ENCODE measurements at places on chromosomes 3 and 15. TPM values are rescaled to one million over a fixed set of nuclear protein-coding genes. Genes with fewer than 3 reads are reported as not detected.

The GRIP2 gene
- total RNA-seq, result not detected

The RLBP1 gene
- not detected for total RNA-seq

The PROS1 gene
- 7.4 TPM for total RNA-seq

The RNF123 gene
- total RNA-seq, result 45.1 TPM

The SKOR1 gene
- total RNA-seq, result 2.7 TPM

The ZNF502 gene
- total RNA-seq, result 2.2 TPM

The PSTPIP1 gene
- 115 TPM for total RNA-seq

- no peak for DNase-seq
Observed at GRCh38 chr3:128182656-128183055, 29.4 kb downstream of the EEFSEC start.

- no peak for DNase-seq
Observed at GRCh38 chr15:63640146-63640545, 43.0 kb downstream of the FBXL22 start.

DNA sequence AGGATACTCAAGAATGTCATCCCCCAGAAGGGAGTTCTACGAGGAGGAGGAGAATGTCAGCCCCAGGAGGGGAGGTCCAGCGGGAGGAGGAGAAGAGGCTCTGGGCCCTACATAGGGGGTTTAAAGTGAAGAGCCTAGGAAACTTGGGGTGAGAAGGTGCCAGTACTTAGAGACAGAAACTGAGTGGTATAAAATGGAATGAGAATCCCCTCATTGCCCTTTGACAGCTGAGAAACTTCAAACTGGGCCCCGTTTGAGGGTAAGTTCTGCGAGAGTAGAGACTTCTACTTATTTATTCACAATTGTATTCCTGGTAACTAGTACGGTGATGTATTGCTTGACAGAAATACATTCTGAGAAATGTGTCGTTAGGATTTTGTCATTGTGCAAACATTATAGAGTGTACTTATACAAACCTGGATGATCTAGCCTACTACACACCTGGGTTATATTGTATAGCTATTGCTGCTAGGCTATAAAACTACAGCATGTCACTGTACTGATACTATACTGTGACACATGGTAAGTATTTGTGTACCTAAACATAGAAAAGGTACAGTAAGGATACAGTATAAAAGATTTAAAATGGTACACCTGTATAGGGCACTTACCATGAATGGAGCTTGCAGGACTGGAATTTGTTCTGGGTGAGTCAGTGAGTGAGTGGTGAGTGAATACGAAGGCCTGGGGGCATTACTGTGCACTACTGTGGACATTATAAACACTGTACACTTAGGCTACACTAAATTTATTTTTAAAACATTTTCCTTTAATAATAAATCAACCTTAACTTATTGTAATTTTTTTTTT lies 62.0 kb downstream of the TSC22D2 start:
- DNase-seq, result no peak

DNA sequence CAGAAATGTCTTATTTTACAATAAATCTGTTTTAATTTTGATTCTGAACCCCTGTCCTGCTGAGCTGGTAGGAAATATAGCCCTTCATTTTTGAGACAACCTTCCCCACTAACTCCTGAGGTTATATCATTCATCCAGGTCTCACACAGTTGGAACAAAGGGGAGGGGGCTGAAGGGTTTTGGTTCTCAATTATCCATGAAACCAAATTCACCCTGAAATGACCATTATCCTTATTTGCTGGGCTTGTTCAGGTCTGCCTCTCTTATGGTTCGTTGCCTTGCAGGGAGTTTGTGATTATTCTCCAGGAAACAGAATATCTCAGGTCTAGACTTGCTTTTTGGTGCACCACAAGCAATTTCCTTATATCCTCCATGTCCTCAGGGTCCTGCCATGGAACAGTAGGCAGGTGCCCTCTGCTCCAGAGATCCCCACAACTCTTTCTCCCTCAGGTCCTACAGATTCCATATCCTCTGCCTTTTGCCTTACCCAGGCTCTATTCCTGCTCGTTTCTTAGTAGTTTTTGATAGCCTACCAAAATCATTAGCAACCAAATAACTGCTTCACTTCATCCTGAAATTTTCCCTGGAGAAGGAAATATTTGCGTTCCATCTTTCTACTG lies 94.4 kb downstream of the TGFBR2 start:
- no peak for DNase-seq

- DNase-seq, result no peak
Observed at GRCh38 chr15:63086947-63087346, 34.7 kb upstream of the LACTB start.

DNA sequence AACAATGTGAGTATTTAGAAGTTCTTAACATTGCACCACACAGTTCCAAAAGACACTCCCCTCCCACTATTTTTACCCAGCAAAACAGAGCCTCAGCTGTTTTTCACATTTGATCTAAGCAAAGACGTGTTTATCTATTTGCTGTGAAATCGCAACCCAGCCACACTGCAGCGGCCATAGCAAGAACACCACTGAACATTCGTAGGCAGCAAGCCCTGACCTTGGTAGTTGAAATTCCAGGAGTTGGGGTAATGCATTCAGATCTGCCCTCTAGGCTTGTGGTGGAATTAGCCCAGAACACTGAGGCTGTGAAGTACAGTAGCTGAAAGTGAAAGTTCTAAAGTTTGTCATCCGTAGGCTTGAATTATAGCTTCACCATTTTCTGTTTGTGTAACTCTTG lies 17.1 kb upstream of the SLC24A5 start:
- no peak for DNase-seq

DNA sequence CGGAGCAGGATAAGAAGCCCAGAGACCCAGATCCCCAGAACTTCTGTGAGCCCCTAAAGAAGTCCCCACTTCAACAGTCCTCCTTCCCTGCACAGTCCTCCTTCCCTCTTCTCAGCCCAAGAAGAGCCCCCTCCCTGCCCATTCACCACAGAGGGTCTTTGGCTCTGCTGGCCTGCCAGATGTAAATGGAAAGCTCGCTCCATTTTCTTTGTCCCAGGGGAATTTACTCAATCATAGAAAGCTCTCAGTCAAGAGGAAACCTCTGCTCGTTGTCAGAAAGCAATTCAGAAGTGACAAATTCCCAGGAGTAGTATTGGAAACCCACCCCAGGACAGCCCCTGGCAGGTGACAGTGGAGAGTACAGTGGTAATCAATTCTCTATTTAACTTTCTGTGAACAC lies 105.5 kb upstream of the SMAD3 start:
- DNase-seq, result no peak

DNA sequence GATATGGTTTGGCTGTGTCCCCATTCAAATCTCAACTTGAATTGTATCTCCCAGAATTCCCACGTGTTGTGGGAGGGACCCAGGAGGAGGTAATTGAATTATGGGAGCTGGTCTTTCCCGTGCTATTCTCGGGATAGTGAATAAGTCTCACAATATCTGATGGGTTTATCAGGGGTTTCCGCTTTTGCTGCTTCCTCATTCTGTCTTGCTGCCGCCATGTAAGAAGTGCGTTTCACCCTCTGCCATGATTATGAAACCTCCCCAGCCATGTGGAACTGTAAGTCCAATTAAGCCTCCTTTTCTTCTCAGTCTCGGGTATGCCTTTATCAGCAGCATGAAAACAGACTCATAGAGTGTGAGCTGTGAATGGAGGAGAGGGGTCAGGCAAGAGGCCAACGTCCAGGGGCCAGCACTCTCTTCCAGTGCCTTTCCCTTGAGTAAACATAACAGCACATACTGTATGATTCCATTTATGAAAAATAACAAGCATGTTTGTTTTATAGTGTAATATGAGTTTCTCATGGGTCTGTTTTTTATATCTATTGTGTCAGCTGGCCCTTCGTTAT lies 16.3 kb upstream of the LCTL start:
- DNase-seq, result no peak

DNA sequence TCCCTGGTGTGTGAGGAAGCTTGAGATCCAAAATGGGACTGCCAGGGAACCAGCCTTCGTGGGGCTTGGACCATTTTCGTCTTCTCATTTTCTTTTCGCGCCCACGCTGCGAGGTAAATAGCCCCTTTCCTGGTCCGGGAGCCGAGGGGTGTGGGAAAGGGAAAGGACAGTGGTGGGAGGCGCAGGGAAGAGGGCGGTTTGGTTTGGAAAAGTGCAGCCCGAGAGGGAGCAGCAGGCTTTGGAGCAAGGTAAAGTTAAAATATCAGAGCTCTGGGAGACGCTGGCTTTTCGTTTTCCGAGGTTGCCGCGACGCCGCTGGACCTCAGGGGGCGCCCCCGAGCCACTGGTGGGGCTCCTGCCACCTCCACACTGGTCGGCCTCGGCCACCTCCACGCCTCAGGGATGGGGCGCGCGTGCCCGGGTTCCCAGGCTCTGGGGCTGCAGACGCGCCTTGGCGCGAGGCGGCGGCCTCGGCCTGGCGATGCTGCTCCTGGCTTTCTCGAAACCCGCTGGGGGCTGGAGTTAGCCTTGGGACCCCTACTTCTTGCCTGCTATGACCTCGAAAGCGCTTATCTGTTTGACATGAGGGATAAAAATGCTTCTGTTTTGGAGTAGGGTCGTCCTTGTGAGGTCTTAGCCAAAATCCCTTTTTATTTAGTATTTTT lies 3.2 kb downstream of the PTPRG start:
- no peak for DNase-seq

DNA sequence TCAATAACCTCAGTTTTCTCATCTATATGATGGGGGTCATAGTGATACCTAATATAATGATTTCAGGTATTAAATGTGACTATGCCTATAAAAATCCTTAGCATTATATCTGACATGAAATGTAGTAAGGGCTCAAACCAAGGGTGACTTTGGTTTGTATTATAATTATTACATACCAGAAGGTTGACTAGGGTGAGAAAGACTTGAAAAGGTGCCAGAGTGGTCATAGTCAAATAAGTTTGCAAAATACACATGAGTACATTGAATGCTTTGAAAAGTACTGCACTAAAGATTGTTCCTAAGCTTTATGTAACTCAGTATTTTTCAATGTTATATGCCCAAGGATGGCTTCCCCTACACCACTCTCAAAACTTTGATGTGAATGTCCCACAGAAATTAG lies 297.2 kb downstream of the ARPP21 start:
- no peak for DNase-seq

DNA sequence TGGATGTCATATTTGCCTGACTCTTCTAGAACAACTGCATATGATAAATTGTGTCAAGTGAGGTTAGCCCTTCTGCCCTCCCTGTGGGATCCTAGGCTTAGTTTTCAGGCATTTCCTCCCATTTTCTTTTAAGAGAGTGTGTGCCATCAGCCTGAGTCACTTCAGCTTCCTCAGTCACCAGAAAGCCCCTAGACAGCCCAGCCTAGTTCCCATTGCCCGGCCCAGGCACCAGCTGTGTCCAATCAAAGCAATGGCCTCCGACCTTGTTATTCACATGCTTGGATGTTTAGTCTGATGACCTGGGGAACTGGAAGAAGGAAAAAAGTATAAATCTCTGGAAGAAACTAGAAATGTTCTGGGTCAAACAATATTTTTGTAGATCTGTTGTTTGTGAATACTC lies 221.9 kb upstream of the LRIG1 start:
- no peak for DNase-seq

DNA sequence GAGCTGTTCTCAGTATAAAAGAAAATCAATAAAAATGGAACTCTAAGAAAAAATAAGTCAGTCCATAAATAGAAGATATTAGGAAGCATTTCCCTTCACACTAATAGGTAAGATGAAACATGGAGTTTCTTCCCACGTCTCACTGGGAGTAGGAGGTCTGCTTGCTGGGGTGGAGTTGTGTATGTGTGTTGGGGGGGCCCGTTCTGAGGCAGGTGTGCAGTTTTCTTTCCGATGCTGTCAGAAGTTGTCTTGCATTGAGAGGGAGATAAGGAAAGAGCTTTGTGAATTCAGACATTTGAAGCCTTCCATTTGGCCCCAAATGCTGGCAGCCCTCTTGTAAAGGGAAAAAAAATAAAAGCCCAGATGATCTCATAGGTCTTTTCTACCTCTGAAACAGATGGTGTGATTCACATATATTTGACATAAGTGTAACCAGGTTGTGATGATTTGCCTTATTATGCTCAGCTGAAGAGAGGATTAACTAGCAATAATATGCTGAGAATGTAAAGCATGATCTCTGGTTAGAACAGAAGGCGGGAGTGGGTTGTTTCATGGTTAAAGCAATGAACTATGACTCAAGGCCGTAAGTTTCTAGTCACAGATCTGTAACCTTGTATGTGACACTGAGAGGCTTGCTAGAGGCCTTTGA lies 8.8 kb downstream of the RASGRP1 start:
- DNase-seq, result no peak

- no peak for DNase-seq
Observed at GRCh38 chr3:105385179-105385578, 18.5 kb downstream of the ALCAM start.

DNA sequence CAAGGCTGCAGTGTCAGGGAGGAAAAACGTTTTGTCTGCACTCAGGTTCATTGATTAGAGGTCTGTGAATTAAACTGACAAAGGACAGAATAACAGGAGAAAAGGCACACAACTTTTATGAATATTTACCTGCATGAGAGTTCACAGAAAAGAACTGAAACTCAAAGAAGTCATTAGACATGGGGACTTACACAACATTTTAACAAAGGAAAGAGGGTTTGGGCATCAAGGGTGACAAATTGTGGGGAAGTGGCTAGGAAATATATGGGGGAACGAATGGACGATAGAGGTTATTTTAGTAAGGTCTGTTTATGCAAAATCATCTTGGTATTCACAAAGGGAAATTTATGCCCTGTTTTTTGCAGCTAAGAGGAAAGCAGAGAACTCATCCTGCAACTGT lies 65.6 kb upstream of the C15orf39 start:
- no peak for DNase-seq
